ENCODE measurements at places on chromosomes 1 and 21.

- no peak for DNase-seq
Measured at GRCh38 chr1:150237746-150238145, 1.8 kb upstream of the ANP32E start.

DNA sequence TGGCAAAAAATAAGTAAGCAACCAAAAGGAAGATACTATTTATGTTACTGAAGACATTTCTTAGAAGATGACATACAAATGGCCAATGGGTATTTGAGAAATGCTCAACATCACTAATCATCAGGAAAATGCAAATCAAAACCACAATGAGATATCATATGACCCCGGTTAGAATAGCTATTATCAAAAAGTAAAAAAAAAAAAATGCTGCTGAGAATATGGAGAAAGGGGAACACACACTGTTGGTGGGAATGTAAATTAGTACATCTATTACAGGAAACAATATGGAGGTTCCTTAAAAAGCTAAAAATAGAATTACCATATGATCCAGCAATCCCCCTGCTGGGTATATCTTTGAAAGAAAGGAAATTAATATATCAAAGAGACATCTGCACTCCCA is 34.3 kb upstream of the CREG1 start:
- no peak for DNase-seq

DNA sequence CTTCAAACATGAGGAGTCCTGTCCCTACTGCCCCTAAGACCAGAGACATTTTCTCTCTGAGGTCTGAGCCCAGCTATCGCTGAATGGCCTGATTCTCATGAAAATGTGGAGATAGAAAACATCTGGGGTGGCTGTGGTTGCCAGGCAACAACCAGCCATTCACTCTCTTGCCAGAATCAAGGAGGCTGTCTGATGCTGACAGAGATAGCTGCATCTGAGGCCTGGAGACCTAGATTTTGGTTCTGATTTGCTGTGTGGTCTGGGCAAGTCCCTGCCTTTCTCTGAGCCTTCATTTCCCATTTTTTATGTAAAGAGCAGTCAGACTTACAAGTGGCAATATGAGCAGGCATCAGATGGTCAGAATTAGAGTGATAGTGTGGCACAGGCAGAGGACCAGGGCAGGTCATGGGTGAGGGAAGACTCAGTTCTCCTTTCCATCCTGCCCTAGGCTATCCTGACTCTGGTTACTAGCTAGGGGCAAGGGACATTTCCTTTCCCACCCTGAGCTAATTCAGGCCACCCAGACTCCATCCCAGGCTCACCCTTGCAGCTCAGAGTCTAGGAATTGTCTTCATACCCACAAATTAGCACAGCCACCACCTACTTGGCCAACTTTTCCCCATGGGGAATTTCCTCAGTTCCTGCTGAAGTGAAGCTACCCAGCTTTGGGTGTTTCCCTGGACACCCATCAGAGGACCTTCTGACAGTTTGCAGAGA is 20.0 kb upstream of the RNF19B start:
- DNase-seq = no peak

GRCh38 chr1:79638382-79638781 is 631.9 kb upstream of the ADGRL4 start:
- DNase-seq = no peak

DNA sequence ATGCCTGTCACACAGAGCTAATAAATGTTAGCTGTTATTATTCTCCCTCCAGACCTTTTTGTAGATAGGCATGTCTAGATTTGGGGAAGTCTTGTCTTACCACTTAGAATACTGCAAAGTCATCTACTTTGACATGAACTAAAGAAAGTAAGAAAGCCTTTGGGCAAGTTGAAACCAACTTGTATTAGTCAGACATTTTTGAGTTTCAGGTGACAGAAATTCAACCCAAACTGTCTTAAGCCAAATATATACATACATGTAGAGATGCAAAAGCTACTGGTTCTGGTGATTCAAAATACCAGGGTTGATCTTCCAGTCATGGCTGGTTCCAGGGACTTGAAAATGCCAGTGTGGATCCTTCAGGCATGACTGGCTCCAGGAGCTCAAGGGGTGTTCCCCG is 276.8 kb upstream of the TMEM51 start:
- no peak for DNase-seq

- peak; percentile 67 for DNase-seq
Measured at GRCh38 chr1:229538945-229539344, 19.6 kb downstream of the ABCB10 start.

DNA sequence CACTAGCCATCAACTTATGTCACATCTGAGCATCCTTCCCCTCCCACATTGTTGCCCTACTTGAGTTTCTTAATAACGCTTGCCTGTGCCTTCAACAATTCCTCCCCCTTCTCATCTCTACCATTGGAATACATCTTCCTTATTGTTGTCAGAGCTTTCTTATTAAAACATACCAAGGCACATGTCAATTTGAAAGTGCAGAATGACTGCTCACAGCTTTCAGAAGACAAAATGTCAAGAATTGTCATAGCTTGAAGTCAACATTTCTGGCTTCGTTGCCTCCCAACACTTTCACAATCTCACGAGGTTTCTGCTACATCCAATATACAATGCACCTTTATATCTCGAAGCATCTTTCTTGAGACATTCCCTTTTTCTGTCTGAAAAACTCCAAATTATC is 279.9 kb downstream of the LRRC7 start:
- DNase-seq = no peak

GRCh38 chr1:219703368-219703639 is 90.4 kb upstream of the ZC3H11B start:
- DNase-seq = no peak

GRCh38 chr1:209756615-209757445 is 977 bp downstream of the TRAF3IP3 start:
- DNase-seq = peak; percentile 73

- DNase-seq = no peak
Measured at GRCh38 chr1:27136236-27136551, 18.7 kb downstream of the SLC9A1 start.

- DNase-seq = no peak
Measured at GRCh38 chr1:30305061-30305460, 418.3 kb downstream of the MATN1 start.

DNA sequence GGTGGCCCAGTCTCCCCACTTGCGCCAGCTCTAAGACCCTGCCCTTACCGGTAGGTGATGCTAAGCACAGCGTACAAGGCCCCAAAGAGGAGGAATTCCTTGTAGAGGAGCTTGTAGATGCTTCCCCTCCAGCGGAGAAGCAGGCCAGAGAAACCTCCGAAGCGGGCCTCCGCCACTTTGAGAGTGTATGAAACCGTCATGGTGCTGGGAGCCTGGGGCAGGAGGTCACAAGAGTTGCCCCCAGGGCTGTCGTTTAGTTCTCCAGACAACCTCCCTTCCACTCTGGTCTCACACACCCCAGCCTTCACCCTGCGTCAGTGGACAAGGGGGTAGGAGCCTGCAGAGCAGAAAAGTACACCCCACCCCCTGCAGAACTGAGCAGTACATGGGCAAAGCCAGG is 464 bp downstream of the BEST4 start:
- DNase-seq = no peak

GRCh38 chr1:51535006-51535592 is 16.0 kb upstream of the EPS15 start:
- peak; percentile 68 for DNase-seq

DNA sequence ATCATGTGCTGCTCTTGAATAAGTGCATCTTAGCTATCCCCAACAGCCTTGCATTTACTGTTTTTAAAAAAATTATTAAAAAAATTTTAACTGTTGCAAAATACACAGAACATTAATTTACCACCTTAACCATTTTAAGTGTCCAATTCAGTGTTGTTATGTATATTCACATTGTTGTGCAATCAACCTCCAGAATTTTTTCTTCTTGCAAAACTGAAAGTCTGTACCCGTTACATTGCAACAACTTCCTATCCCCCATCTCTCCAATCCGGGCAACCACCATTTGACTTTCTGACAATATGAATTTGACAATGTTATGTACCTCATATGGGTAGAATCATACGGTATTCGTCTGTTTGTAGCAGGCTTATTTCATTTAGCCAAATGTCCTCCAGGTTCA is 83.1 kb downstream of the FMN2 start:
- peak; percentile 40 for DNase-seq

Data from NB4 (cell line).